ENCODE measurements at places on chromosomes 3 and 15. TPM values are rescaled to one million over a fixed set of nuclear protein-coding genes. Genes with fewer than 3 reads are reported as not detected.

GRCh38 chr3:78741066-78741645 is 1026.6 kb downstream of the ROBO1 start:
- H3K4me3 ChIP-seq: no peak overlapping the region
- H3K27me3 ChIP-seq: no peaks in the 10 kb centered on the region
- H3K27ac ChIP-seq: no peak overlapping the region
- DNase-seq: no peak

DNA sequence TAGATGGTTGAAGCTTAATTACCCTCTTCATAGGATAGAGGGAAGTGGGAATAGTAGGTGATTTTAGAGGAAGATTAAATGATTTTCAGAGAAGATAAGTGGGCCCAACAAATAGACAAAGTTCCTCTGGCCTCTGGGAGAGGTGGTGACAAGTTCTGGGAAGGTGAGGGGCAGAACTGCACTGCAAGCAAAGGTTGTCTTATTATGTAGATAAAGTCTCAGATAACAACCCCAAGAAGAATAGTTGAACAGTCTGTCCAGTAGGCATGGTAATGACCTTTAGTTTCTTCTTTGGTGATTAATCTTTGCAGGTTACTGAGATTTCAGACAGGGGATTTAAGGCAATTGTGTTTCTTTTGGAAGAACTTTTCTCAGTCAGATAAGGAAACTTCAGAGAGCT is 439.1 kb downstream of the ROBO2 start:
- no peak overlapping the region for H3K27ac ChIP-seq
- no peaks in the 10 kb centered on the region for H3K36me3 ChIP-seq
- no peaks in the 10 kb centered on the region for H3K4me1 ChIP-seq
- no peak for DNase-seq
- no peaks in the 10 kb centered on the region for H3K27me3 ChIP-seq

- no peak for DNase-seq
- no peak overlapping the region for H3K4me3 ChIP-seq
- H3K27ac ChIP-seq: no peak overlapping the region
Measured at GRCh38 chr15:48411971-48412591, 80.9 kb downstream of the DUT start.

DNA sequence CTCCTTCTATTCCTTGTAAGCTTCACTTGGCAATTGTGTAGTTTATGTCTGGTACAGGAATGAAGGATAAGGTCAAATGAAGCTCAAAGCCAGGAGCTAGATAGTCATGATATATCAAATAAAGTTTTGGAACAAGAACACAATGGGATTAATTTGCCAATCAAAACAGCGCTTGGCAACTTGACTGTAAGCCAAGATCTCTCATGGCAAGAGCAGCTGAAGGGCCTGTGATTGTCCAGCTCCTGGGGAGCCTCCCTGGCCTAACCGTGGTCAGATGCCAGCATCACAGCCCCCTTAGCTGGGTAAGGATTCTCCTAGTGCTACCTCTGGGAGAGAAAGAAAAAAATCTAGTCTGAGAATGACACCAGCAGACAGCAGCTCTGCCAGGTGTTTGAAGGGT is 97.2 kb downstream of the LIPC start:
- H3K36me3 ChIP-seq: no peaks in the 10 kb centered on the region
- no peak overlapping the region for H3K4me3 ChIP-seq
- DNase-seq: no peak
- no peaks in the 10 kb centered on the region for H3K27me3 ChIP-seq

- no peaks in the 10 kb centered on the region for H3K27me3 ChIP-seq
- peak; percentile 90 for DNase-seq
- no peak overlapping the region for H3K4me3 ChIP-seq
- H3K4me1 ChIP-seq: no peaks in the 10 kb centered on the region
Measured at GRCh38 chr3:23075496-23075895, 127.6 kb upstream of the UBE2E2 start.

DNA sequence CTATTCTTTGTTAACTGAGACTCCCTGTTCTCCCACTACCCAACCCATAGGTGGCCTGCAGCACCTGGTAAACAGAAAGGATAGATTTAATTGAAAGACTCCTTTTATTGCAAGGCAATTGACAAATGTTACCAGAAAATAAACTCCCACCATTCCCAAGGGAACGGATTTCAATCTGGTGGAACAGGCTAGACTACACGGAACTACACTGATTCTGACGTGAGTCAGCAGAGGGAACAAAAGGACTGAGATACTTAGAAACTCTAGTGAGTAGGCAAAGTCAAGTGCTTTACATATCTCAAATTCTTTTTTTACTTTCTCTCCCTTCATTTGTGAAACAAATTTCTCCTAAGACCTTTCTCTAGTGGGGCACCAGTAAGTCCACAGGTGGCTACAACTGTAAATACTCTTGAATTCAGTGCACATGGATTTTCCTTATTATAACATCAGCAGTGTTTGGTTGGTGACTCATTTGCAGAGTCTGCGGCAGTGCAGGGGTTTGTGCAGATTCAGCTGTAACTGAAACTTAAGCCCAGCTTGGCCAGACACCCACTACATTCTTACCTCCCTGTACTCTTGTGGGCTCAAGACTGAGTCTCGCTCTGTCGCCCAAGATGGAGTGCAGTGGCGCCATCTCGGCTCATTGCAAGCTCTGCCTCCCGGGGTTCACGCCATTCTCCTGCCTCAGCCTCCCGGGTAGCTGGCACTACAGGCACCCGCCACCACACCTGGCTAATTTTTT is 34.3 kb upstream of the PLSCR2 start:
- H3K27ac ChIP-seq: no peak overlapping the region
- DNase-seq: no peak
- no peak overlapping the region for H3K4me3 ChIP-seq
- peaks cover 32% of the 10 kb centered on the region for H3K4me1 ChIP-seq
- H3K36me3 ChIP-seq: no peaks in the 10 kb centered on the region

DNA sequence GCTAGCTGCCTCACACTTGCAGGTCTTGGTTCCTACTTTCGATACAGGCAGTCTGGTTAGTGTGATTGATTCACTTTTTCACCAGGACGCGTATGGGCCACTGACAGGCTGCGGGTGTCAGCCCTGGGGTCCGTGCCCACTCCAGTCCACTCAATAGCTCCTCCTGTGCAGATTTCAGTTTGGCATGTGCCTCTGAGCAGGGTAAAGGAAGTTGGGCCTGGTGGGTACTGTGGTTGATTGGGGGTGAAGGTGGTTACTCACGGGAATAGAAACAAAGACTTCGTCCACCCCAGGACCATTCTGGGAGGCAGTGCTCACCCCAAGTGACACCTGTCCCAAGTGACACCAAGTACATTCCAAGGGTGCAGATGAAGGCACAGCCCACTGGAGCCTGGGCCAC is 62.3 kb downstream of the EPHB1 start:
- H3K36me3 ChIP-seq: no peaks in the 10 kb centered on the region
- no peak for DNase-seq

GRCh38 chr3:125055331-125055912 is 375 bp downstream of the HEG1 start:
- peak overlapping the region; percentile 99 for H3K27ac ChIP-seq
- H3K4me3 ChIP-seq: peak overlapping the region; percentile 78
- H3K36me3 ChIP-seq: peaks cover 3% of the 10 kb centered on the region

DNA sequence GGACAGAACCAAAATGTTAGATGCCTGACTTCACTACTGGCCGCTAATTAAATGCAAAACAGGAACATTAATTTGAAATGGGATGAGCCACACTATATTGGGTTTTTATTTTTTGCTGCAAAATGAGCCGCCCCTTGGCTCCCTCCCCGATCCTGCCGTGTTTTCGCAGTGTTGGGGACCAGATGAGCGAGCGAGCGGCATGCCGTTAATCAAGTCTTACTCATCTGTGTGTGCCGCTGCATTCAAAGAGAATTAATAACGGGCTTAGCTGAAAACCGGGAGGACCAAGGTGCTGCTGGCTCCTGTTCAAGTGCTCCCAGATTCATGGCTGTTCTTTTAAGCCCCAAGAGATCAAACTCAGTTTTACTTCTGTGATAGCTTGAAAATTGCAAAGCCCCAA is 20.0 kb downstream of the TAFA4 start:
- H3K36me3 ChIP-seq: no peaks in the 10 kb centered on the region
- H3K4me1 ChIP-seq: no peaks in the 10 kb centered on the region
- H3K27ac ChIP-seq: no peak overlapping the region
- no peak for DNase-seq

GRCh38 chr15:63972801-63973200 is 73.5 kb downstream of the DAPK2 start:
- DNase-seq: no peak
- no peaks in the 10 kb centered on the region for H3K27me3 ChIP-seq
- H3K4me1 ChIP-seq: peaks cover 21% of the 10 kb centered on the region
- no peak overlapping the region for H3K4me3 ChIP-seq
- H3K27ac ChIP-seq: no peak overlapping the region

GRCh38 chr3:56800130-56800831 is 1.5 kb downstream of the ARHGEF3 start:
- no peak for DNase-seq
- H3K4me3 ChIP-seq: peak overlapping the region; percentile 90
- H3K4me1 ChIP-seq: peaks cover 16% of the 10 kb centered on the region
- no peaks in the 10 kb centered on the region for H3K27me3 ChIP-seq

- H3K27ac ChIP-seq: peak overlapping the region; percentile 96
- peaks cover 4% of the 10 kb centered on the region for H3K36me3 ChIP-seq
- peak; percentile 63 for DNase-seq
- no peaks in the 10 kb centered on the region for H3K27me3 ChIP-seq
- H3K4me3 ChIP-seq: peak overlapping the region; percentile 72
Measured at GRCh38 chr3:40309925-40310695, 603 bp downstream of the EIF1B start.

- peaks cover 12% of the 10 kb centered on the region for H3K36me3 ChIP-seq
- H3K4me3 ChIP-seq: no peak overlapping the region
- DNase-seq: no peak
- no peaks in the 10 kb centered on the region for H3K27me3 ChIP-seq
Measured at GRCh38 chr3:8506571-8507061, 5.0 kb downstream of the LMCD1 start.

- H3K27me3 ChIP-seq: no peaks in the 10 kb centered on the region
- no peak for DNase-seq
- H3K4me3 ChIP-seq: no peak overlapping the region
- H3K4me1 ChIP-seq: no peaks in the 10 kb centered on the region
- H3K36me3 ChIP-seq: no peaks in the 10 kb centered on the region
Measured at GRCh38 chr15:36691579-36692357, 112.3 kb downstream of the CDIN1 start.

- H3K36me3 ChIP-seq: no peaks in the 10 kb centered on the region
- no peak for DNase-seq
- peaks cover 7% of the 10 kb centered on the region for H3K4me1 ChIP-seq
- H3K27me3 ChIP-seq: no peaks in the 10 kb centered on the region
Measured at GRCh38 chr3:153437666-153438065, 275.6 kb downstream of the RAP2B start.

- H3K4me3 ChIP-seq: no peak overlapping the region
- DNase-seq: no peak
- H3K4me1 ChIP-seq: peaks cover 2% of the 10 kb centered on the region
- H3K27me3 ChIP-seq: no peaks in the 10 kb centered on the region
Measured at GRCh38 chr3:100207886-100208285, 52.9 kb upstream of the TBC1D23 start.

GRCh38 chr3:64223791-64224745 is 1.2 kb downstream of the PRICKLE2 start:
- H3K4me1 ChIP-seq: peaks cover 26% of the 10 kb centered on the region
- no peaks in the 10 kb centered on the region for H3K36me3 ChIP-seq
- peak; percentile 82 for DNase-seq
- H3K27me3 ChIP-seq: no peaks in the 10 kb centered on the region

DNA sequence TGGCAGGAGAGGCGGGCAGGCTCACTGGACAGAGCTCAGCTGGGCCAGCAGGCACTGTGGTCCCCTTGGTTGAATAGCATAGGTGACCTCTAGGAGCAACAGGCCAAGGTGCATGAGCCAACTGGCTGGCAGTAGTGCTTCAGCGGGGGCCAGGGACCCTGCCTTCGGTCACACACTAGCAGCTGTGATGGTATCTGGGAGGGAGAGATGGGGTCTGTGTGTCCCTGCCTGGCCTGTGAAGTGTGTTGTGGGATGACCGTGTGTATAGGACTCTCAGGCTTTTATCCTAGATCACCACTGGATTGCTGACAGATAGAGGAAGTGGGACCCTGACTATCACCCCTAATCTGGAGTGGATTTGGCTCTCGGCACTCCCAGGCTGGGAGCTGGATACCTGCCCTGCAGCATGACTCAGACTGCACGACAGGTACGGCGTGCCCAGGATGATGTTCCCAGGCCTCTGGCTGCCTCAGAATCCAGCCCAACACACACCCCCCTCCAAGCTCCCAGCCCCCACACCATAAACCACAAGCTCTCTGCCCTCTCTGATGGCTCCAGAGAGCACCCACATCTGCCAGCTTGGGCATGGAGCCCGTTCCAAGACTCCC is 7.8 kb downstream of the RPS17 start:
- H3K4me3 ChIP-seq: no peak overlapping the region
- H3K36me3 ChIP-seq: peaks cover 12% of the 10 kb centered on the region
- no peak overlapping the region for H3K27ac ChIP-seq
- no peaks in the 10 kb centered on the region for H3K27me3 ChIP-seq
- no peak for DNase-seq

GRCh38 chr3:193743702-193744047 is 150.7 kb downstream of the OPA1 start:
- no peaks in the 10 kb centered on the region for H3K36me3 ChIP-seq
- H3K4me3 ChIP-seq: no peak overlapping the region
- no peak for DNase-seq
- peak overlapping the region; percentile 64 for H3K27ac ChIP-seq

Gene HCLS1
- 108 TPM for total RNA-seq

Gene SAXO2
- 54.0 TPM for total RNA-seq

Gene AMT
- total RNA-seq: 9.5 TPM

Gene IFT57
- total RNA-seq: 175 TPM

Gene ROPN1B
- total RNA-seq: 0.34 TPM

Gene BTBD1
- 71.0 TPM for total RNA-seq

Gene SLC25A38
- 31.0 TPM for total RNA-seq

Gene PGBD4
- 1.8 TPM for total RNA-seq

Gene GNAI2
- 224 TPM for total RNA-seq

Gene PCLAF
- 3.5 TPM for total RNA-seq

Measured in lung (tissue), 17 donors.